ENCODE measurements at places on chromosomes 12 and 14. TPM values are rescaled to one million over a fixed set of nuclear protein-coding genes. Genes with fewer than 3 reads are reported as not detected.

- H3K27ac ChIP-seq = no peak overlapping the region
- no peaks in the 10 kb centered on the region for H3K36me3 ChIP-seq
- DNase-seq = no peak
- no peak overlapping the region for H3K4me3 ChIP-seq
- no peaks in the 10 kb centered on the region for H3K27me3 ChIP-seq
Measured at GRCh38 chr12:41653386-41654326, 465.5 kb downstream of the PDZRN4 start.

DNA sequence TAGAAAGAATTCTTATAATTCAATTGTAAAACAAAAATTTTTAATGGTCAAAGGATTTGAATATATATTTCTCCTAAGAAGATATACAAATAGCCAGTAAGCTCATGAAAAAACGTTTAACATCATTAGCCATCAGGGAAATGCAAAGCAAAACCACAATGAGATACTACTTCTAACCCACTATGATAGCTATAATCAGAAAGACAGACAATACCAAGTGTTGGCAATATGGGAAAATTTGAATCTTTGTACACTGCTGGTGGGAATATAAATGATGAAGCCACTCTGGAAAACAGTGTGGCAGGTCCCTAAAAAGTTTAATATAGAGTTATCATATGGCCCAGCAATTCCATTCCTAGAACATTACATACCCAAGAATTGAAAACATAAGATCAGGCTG, 25.4 kb downstream of the RALGAPA1 start:
- no peaks in the 10 kb centered on the region for H3K36me3 ChIP-seq
- H3K27ac ChIP-seq = no peak overlapping the region
- no peaks in the 10 kb centered on the region for H3K27me3 ChIP-seq
- H3K4me1 ChIP-seq = peaks cover 18% of the 10 kb centered on the region
- H3K4me3 ChIP-seq = no peak overlapping the region

IL22 gene
- not detected for total RNA-seq

MAPKAPK5 gene
- total RNA-seq = 124 TPM

Measured in stomach (tissue), 19 donors.